ENCODE measurements at places on chromosomes 3 and 15.

DNA sequence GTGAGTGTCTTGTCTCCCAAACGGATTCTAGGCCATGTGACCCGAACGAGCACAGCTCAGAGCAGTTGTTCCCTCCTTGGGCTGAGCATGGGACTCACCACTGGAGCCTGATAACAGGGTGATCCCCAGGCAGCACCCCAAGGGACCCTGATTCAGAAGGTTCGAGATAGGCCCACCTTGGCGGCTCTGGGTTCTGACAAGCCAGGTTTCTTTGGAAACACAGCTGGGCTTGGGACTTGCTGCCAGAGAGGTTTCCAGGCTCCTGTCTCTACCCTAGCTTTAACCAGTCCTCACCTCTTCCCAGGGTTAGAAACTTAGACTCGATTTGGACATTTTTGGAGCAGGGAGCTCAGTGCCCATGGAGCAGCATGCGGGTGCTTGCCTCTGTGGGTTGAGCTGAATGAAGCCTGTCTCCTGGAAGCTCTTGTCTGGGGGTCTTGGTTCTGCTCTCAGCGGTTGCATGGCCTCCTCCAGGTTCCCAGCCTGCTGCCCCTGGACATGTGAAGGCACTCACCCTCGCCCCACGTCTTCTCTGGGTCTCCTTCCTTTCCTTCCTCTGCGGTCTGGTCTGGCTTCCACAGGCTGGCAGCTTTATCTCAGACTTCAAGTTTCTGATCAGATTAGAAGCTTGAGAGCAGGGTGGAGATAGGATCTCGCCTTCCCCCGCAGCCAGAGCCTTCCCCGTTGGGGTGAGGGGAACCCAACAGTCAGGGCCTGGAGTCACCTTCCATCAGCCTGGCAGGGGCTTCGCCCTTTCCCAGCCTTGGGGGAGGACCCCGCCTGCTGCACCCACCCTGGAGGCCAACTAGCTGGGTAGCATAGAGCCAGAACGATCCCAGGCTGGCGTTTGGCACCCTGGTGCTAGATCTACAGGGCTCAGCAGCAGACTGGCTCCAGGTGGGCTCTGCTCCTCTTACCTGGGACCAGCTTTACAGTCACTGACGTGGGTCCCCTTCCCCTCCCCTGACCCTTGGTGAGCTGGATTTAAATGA lies 21.0 kb downstream of the PAQR5 start:
- peak; percentile 18 for DNase-seq

GRCh38 chr3:177842302-177842701 lies 645.0 kb upstream of the TBL1XR1 start:
- DNase-seq, result no peak

DNA sequence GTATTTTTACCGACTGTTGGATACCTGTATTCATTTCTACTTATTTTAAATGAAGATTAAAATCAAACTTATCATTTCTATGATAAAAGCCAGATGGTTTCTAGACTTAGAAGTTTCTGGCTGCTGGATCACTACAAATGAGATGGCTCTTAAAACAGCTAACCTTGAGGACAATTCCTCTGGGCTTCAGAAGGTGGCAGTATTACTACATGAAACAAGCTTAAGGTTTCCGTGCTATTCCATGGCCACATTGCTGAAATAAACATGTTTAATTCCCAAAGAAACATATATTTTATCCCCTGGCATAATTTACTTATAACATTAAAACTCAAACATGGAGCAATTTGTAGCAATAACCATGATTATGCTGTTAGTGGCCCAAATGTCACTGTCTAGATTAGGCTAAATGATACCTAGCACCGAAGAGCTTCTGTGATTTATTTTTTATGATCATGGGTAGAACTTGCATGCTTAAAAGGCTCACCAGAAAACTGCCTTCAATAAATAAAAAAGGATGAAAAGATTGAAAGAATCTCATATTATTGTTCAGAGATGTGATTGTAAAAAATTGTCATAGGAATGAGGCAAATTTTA lies 204.0 kb upstream of the NANOGP8 start:
- DNase-seq, result no peak

DNA sequence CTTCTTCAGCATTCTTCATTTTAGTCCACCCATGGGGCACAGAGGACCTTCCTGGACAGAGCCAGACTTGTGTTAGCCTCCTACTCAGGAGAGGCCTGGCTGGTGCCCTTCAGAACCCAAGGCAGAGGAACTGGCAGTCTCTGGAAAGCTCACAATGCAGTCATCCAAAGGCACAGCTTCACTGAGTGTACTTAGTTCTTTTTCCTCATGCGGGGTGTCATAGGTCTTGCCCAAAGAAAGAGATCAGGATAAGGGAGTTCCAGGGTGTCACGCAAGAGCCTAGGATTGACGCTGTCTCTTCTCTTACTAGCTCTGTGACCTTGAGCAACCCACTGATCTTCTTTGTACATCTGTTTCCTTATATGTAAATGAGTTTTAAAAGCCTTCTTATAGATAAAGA lies 58.7 kb downstream of the CD200 start:
- no peak for DNase-seq

- DNase-seq, result no peak
Observed at GRCh38 chr3:154598166-154598565, 168.2 kb upstream of the GPR149 start.

Measured in thymus (tissue), 14 donors.